Omental fat pad (tissue), 4 donors: ENCODE measurements at places on chromosomes 2 and 18. TPM values are rescaled to one million over a fixed set of nuclear protein-coding genes. Genes with fewer than 3 reads are reported as not detected.

DNA sequence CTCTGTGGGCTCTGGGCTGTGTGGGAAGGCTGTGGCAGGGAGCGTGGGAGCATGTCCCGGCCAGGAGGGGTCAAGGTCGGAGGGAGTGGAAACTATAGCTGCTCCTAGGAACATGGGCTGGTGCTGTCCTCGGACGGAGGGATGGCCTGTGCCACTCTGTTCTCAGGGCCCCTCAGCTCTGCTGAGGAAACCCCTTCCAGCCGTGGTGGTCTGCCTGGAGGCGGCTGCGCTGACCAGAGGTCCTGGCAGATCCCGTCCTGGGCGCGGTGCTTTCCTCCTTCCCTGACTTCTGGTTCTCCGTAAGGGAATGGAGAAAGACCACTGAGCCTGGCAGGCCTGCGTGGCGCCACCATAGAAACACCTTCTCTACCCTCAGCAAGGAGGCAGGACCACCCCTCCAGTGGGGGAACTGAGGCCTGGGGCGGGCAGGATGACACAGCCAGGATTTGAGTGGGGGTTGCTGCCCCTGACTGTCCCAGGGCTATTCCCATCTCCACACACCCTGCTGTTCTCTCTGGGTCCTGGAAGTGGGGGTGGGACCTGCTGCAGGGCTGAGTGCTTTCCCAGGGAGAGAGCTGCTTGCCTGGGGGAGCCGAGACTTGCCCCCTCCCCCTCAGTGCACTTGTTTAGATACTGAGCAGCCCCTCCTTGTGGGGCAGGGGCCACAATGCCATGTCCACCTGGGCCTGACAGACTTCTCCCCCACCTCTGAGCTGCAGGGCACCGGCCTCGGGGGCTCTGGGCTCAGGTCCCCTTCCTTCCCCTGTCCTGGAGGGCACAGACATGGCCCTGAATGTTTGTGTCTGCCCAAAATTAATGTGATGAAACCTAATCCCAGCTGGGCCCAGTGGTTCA, 301.0 kb upstream of the HS6ST1 start:
- DNase-seq = no peak

GRCh38 chr2:237598468-237599208, 8.1 kb upstream of the RAB17 start:
- DNase-seq = no peak

DNA sequence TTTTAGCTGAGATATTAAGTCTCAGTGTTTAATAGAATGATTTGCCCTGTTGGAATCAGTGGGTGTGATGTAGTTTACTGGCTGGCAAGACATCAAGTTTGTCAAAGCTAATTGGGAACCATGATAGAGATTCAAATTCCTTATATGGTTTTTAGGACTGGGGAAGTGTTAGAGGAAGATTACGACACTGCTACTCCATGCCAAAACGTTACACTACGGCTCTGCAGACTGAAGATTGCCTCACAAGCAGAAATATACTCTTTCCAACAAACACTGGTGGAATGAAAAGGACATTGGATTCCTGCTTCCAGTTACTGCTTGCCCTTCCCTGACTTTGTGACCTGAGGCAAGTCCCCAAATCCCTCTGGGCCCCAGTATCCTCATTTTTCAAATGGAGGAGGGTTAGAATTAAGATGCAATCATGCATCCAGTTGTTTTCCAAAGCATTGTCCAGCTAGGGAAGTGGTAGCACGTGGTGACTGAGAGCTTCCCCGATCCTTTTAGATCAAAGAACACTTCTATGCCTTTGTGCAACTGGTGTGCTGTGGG, 147.6 kb downstream of the CDC42EP3 start:
- no peak for DNase-seq

- DNase-seq = no peak
Measured at GRCh38 chr2:231922311-231923009, 3.7 kb downstream of the NPPC start.

DNA sequence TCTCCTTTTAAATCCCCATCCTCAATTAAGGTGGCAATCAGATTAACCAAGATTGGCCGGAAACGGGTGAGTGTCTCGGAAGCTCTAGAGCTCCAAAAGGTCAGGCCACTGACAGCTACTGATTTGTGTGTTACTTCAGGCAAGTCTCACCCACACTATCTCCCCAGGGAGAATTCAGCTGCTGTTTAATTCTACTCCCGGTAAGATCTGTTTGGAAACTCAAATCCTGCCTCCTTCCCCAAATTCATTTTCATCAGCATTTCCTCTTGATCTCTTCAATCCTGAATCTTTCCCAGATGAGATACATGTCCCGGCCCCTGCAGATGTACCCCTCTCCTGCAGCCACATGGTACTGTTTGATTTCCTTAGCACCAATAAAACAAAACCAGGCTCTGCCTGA, 34.9 kb downstream of the EFR3B start:
- DNase-seq = no peak

DNA sequence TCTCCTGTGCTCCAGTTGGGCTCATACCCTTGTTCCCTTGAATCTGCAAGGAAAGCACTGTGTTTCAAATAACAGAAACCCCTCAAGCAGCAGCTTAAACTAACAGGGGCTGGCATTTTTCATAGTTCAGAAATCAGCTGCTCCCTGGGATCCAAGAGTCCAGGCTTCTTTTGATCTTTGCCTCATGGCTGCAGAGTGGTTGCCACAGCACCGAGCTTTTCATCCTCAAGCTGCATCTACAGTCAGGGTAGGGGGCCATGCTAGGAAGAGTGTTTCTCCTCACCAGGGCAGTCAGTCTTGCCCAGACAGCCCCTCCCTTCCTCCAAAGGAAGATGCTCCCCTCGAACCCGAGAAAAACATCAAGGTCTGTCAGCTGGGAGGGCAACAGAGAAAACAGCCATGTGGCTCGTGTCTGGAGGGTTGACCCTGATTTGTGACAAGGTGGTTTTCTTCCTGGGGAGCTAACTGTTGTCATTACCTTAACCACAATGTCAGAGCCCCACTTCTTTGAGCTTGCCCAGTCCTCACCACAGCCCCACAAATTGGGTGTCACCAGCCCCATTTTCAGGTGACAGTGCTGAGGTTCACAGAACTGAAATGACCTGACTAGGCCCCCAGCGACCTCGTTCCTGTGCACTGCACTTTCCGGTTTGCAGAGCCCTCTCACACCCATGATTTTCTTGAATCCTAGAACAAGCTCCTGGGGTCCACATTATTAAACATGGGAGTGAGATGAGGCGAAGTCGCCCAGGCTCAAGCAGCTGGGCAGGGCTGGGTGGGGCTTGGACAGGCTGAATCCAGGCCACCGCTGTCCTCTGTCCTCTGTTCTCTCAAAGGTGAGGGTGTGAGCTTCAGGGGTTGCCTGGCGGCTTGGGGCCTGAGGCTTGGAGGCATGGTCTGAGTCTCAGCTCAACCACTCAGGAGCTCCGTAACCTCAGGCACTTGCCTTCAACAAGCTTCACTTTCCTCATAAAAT, 21.9 kb downstream of the ATOH8 start:
- no peak for DNase-seq

GRCh38 chr2:1492711-1493430, 79.6 kb downstream of the TPO start:
- no peak for DNase-seq

GRCh38 chr18:10690035-10690329, 164.2 kb downstream of the NAPG start:
- no peak for DNase-seq

GRCh38 chr2:134282629-134283400, 28.9 kb downstream of the MGAT5 start:
- DNase-seq = no peak

DNA sequence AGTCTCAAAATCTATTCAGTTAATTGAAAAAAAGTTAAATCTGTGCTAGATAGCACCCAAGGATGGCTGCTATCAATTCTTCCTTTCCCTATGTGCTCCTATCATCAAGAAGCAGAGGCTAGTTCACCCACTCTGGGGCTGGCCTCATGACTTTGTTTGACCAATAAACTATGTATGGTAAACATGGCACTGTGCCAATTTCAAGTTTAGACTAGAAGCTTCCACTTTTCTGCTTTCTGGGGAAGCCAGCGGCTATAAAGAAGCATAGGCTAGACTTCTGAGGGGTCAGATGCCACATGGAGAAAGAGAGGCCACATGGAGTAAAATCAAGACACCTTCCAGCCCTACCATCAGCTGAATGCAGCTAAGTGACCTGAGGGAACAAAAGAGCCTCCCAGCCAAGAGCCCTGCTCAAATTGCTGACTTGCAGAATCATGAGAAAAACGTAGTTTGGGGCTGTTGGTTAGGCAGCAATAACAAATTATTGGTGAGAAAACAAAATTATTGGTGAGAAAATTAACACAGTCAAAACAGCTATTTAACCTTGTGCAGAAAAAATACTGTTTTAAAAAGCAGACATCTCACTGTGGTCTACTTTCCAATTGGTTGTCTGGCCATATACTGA, 86.5 kb upstream of the SLC14A2 start:
- no peak for DNase-seq

DNA sequence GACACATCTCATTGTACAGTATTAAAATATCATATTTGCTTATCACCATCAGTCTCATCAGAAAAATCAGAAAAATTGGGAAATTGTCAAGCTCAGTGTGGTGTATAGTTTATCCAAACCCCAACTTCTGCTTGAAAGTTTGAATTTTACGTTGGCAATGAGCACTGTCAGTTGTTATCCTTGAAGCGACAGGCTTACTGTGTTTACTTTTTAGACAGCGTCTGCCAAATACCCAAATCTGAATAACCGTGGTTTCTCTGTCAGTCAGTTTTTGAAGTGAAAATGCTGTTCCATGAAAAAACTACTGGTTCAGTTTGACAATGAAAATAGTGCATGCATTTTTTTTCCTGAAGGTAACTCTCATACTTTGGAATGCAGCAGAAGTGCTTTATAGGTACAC, 70.2 kb downstream of the PARD3B start:
- DNase-seq = no peak

GRCh38 chr2:2528846-2529245, 197.8 kb upstream of the MYT1L start:
- no peak for DNase-seq

DNA sequence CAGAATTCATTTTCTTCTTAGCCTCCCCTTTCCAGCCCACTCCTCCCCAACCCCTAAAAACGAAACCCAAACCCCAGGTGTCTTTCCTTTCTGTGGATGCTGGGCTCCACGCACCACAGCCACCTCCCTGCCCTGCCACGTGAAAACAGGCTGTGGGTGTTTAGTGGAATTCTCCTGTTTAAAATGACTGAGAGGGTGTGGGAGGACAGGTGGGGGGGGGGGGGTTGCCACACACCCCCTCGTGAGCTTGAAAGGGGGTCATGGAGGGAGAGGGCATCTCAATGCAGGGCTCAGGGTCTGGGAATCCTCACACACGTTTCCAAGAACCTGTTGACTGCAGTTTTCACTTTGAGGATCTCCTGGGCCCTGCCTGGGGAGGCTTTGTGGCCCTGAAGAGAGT, 110.3 kb downstream of the FAM210A start:
- DNase-seq = no peak

- no peak for DNase-seq
Measured at GRCh38 chr2:38835990-38836389, 39.7 kb downstream of the DHX57 start.

DNA sequence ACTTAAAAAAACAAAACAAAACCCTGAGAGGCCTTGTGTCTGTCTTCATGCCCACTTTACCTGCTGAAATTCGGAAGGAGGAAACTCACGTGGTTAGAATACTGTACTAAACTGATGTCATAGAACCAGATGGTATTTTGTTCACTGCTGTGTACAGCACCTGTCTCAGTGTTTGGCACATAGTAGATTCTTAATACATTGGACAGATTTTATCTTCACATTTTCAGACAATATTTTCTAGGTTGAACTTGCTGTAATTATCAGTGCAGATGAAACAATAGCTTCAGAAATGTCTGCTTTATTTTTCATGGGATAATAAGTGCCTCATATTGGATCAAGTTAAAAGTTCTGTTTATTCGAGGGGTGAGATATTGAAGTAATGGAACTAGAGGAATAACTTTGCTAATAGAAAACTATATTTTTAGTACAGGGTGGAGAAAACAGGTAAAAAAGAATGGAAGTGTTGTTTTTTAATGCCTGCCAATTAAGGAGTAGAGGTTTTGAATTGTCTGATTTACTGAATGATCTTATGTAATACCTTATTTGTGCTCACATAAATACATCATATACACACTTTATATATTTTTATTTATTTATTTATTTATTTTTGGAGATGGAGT, 23.7 kb downstream of the DDX1 start:
- no peak for DNase-seq

- DNase-seq = no peak
Measured at GRCh38 chr2:24985511-24985910, 13.8 kb upstream of the DNAJC27 start.

GRCh38 chr2:219417374-219417773, 803 bp upstream of the DES start:
- no peak for DNase-seq

GRCh38 chr18:29871246-29871645, 1171.3 kb downstream of the DSC3 start:
- DNase-seq = no peak

DNA sequence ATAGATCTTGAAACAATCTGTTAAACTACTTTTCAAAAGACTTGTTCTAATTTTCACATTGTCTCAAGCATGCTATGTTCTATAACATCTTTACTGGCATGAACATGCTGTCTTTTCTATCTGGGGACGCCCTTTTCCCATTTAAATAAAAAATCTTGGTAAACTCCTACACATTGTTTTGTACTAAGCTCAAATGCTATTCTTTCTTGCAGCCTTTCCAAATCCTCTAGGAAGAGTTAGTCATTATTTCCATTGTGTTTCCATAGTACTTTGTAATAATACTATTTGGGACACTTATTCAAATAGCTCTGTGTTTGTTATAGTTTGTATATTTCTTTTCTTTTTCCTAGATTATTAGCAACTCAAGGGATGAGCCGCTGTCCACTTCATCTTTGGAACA, 828.6 kb upstream of the FSHR start:
- no peak for DNase-seq

ANKRD30B gene
- 0.37 TPM for total RNA-seq

ATL2 gene
- 52.7 TPM for total RNA-seq

RGPD4 gene
- not detected for total RNA-seq

PNKD gene
- 25.5 TPM for total RNA-seq

DTNA gene
- 60.5 TPM for total RNA-seq

HNRNPA3 gene
- total RNA-seq = 53.1 TPM

CROCC2 gene
- total RNA-seq = 0.12 TPM

C1QL2 gene
- total RNA-seq = not detected

GALR1 gene
- not detected for total RNA-seq

UBE2E3 gene
- total RNA-seq = 63.7 TPM

EGR4 gene
- not detected for total RNA-seq

SLC11A1 gene
- total RNA-seq = 93.6 TPM

AQP12B gene
- not detected for total RNA-seq

KCNJ13 gene
- total RNA-seq = not detected

SCG2 gene
- total RNA-seq = 0.48 TPM

IL36B gene
- total RNA-seq = not detected
